Thymus (tissue), 14 donors: ENCODE measurements at places on chromosomes 5 and 9.
A peak's percentile ranks its signal among the peaks of the same experiment; 100 is the strongest.

- no peak for DNase-seq
Measured at GRCh38 chr5:177496070-177496726, 1.2 kb downstream of the PDLIM7 start.

DNA sequence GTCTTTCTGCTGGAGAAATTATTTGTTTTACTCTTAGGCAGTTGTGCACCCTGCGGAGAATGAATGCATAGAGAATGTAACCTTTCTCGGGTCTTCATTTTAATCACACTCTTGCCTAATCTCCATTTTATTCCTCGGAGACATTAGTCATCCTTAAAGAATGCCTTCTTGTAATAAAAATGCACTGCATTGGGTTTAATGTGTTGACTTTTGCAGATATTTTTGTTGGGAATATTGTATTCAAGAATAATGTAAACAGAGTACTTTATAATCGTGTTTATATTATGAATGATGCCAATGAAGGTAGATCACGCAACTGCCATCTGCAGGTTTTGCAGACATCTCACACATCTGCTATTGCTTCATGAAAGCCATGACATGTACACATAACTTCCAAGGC lies 1093.9 kb upstream of the CDH6 start:
- DNase-seq = no peak

DNA sequence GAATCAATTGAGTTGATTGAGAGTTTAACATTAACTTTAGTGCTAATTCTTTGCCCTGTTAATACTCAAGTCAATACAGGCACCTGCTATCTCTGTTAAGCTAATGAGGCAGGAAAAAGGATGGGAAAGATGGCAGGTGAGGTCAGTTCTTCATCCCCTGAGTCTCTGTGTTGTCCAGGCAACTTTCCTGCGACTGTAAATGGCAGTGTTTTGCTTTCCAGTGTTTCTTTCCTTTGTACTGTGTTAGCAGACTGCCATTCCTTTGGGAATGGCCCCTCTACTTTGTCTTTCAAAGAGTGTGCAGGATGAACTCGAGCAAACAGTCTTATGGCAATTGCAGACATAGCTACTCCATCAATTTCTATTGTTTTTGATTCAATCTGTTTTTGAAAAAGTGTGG lies 202.2 kb upstream of the VLDLR start:
- no peak for DNase-seq

DNA sequence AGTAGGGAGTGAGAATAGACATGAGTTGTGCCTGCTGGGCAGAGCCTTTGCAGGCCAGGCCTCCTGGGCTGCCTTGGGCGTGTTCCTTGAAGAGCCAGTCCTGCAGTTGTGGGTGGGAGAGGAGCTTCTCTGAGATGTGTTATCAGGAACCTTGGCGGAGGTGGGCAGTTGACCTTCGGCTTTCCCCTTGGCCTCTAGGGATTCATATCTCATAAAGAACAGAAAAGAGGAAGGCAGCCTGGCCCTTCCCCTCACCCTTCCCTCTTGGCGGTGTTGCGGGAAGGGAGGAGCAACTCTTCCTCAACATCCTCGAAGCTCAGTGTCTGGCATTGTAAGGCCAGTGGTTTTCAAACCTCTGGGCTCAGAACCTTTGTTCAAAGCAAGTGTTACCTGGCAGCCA lies 59.2 kb downstream of the DAPK1 start:
- DNase-seq = no peak

DNA sequence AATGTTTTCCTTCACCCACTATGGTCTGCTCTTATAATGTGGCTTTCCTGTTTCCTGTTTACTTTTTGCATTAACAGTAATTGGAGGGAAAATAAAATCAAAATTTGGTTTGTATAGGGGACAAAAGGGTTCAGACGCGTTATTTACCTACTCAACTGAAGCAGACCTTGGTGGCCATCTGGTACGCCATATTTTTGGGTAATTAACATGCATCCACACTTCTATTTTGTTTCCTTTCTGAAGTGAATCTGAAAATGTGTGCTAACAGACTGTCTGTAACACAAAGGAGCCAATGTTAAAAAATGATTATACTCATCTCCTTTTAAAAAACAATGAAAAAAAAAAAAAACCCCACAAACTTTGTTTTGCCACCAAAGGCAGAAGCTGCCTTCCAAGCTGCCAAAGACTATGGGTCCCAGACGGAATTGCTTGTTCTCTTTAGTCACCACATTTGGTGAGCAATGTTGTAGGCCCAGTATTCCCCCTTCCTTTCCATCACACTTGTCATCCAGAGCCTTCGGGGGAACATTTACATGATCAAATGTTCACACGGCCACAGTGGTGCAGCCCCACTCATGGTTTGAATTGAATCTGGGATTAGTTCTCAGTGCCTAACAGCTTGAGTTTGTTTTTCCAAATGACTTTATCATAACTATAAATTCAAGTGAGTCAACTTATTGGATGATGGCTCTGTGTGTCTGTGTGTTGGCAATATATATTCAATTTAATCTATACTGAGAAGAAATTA lies 323.7 kb upstream of the CD180 start:
- DNase-seq = no peak

- DNase-seq = no peak
Measured at GRCh38 chr5:167964529-167964928, 326.9 kb upstream of the WWC1 start.

- DNase-seq = no peak
Measured at GRCh38 chr5:22604711-22605110, 248.4 kb downstream of the CDH12 start.

GRCh38 chr9:110142868-110143481 lies 65.0 kb downstream of the C9orf152 start:
- no peak for DNase-seq

DNA sequence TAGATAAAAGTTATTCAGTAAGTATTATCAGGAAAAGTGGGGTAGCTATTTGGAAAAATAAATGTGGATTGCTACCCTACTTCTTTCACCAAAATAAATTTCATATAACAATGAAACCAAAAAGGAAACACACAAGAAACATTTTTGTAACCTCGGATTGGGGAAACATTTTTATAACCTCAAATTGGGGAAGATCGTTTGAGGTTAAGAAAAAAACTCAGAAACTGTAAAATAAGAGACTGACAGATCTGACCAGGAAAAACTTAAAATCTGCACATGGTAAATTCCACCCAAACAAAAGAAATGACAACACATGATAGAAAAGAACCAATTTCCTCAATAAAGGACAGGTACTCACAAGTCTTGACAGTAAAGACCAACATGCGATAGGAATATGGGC lies 13.5 kb downstream of the EFCAB9 start:
- DNase-seq = no peak

DNA sequence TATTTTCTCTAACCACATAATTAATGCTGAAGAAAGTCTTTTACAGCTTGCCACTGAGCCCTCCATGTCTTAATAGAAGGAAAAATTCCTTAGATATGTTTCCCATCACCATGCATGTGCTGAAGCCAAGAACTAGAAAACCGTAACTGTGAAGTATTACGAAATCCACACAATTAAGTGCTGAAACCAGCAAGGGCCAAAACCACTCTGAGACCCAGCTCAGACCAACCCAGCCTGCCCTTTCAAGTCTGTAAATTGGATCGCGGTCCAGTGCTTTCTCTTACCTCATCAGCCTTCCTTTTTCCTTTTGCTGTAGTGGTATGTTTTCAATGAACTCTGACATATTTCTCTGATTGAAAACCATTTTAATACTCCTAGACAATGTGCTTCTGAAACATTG lies 26.3 kb downstream of the SEMA5A start:
- no peak for DNase-seq

DNA sequence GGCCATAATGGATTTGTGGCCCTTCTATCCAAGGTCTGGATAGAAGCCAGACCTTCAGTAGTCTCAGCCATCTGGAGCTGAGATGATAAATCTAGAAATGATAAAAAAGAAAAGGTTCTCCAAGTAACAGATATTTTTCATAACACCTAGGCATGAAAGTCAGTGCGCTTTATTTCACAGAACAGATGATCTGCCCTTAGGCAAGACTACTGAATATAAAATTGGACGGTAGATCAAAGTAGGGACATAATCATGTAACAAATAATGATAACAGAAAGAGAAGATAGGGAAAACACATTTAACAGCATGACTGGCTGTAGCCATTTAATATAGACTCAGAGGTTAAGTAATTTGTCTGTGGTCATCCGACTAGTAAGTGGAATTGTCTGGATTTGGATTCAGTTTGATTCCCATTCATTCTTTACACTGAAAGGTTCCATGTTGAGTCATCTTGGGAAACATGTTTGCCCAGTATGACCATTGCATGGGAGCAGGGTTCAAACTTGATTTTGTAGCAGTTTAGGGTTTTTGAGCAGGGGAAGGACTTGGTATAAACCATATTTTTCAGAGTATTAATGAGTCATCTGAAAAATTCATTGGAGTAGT lies 4.1 kb upstream of the CAVIN4 start:
- DNase-seq = no peak

DNA sequence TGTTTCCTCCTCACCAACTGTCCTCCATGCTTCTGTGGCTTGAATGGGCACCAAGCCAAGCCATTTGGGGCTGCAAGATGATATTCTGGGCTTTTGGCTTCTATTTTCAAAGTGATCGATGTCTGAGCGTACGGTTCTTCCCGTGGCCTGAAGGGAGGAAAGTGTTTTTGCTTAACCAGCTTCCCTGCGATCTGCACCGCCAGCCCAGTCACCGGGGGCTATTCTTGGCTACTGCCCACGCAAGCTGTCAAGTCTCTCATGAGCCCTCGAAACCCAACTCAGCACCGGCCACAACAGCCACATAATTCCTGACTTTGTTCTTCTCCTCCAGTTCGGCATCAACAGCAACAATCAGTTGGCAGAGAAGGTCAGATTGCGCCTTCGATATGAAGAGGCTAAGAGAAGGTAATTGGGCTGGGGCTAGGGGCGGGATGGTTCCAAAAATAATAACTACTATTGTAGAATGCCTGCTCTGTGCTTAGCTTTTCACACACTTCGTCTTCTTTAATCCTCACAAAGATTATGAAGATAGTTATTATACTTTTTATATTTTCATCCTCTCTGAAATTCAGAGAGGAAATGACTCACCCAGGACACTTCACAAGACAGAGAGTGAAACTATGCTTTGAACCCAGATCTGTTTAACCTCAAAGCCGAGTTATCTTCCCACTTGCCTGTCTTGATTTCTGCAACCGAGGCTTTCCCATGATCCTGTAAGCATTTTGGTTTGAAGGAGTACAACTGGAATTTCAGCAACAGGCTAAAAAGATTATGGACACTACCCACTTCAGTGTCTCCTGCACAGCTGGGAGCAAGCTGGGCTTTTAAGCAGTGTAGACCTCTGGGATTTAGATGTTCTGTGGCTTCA lies 76.4 kb upstream of the RARS1 start:
- DNase-seq = no peak

DNA sequence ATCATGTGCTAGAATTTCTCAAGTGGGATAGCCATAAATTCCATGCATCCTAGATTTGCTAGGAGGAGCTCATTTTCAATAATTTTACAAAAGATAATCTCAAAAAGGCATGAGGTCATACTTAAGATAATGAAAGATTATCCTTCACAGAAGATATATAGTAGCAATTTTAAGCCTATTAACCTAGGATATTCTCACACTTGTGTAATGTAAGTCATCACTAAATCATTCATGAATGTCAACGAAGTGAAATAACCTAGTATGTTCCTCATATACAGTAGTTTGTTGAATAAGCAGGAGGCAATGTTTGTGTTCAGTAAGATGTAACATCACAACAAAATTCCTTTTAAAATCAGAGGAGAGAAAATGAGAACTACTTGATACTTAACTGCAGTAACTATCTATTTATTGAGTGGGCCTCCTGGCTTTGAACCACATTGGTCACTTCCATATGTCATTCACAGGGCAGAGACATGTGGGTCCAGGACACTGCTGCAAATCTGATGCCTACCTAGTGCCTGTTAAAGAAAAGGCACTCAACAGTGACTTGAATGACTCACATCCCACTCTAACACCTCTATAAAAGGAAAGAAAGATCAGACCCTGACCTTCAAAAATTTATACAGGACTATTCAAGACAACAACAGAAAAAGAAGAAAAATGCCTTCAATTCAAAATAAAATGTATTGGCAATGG lies 8.2 kb downstream of the LIFR start:
- DNase-seq = no peak

DNA sequence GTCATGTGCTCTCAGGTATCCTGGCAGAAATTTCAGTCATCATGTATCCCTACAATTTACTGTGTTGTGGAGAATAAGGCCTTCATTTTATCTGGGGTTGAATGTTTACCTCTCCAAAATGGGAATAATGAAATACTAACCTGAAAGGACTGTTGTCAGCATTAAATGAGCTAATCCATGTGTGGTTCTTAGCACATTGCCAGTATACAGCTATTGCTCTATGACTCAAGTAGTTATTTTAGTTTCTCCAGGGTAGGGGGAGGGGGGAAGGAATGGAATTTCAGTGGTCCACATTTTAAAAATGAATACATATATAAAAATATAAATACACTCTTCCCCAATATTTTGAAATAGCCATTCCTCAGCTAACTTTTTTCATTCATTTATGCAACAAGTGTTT lies 3.5 kb downstream of the PAM start:
- DNase-seq = no peak

GRCh38 chr5:159061179-159061796 lies 38.4 kb downstream of the EBF1 start:
- no peak for DNase-seq

- peak; percentile 32 for DNase-seq
Measured at GRCh38 chr9:33202552-33203201, 35.5 kb upstream of the B4GALT1 start.
